Right forelimb (tissue), 1 donor: ENCODE measurements at places on chromosomes 4 and X.

GRCh38 chrX:152821145-152821765 lies 9.3 kb downstream of the CETN2 start:
- no peak for DNase-seq

GRCh38 chr4:21512353-21512752 lies 436.2 kb downstream of the KCNIP4 start:
- DNase-seq: no peak

GRCh38 chr4:159855731-159856130 lies 752.9 kb downstream of the RAPGEF2 start:
- DNase-seq: no peak

GRCh38 chrX:131649741-131650140 lies 105.9 kb downstream of the OR13H1 start:
- DNase-seq: no peak

DNA sequence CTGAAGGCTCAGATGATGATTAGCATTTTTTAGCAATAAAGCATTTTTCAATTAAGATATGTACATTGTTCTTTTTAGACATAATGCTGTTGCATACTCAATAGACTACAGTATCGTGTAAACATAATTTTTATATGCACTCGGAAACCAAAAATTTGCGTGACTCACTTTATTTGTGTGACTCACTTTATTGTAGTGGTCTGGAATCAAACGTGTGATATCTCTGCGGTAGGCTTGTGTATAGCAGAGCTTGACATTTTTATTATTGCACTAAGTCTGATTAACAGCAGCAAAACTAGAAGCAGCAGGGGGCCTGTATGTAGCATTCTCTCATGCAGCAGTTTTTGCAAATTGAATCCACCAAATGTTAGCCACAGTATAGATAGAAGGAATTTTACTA lies 119.1 kb upstream of the PRDX4 start:
- no peak for DNase-seq

- DNase-seq: no peak
These were observed 4.1 kb downstream of the ZNF185 start for GRCh38 chrX:152901816-152902501.

GRCh38 chr4:181173046-181173445 lies 1070.2 kb upstream of the TENM3 start:
- DNase-seq: no peak
